ENCODE measurements at places on chromosomes 2 and 18. TPM values are rescaled to one million over a fixed set of nuclear protein-coding genes. Genes with fewer than 3 reads are reported as not detected.

AQP12B gene
- not detected for total RNA-seq

TXNDC2 gene
- total RNA-seq = 0.10 TPM

CENPO gene
- total RNA-seq = 51.6 TPM

HOXD13 gene
- 0.23 TPM for total RNA-seq

PFN4 gene
- total RNA-seq = 1.9 TPM

CBLN2 gene
- 0.05 TPM for total RNA-seq

YIPF4 gene
- 56.2 TPM for total RNA-seq

NT5C1B gene
- not detected for total RNA-seq

NIFK gene
- 77.9 TPM for total RNA-seq

TMEM17 gene
- total RNA-seq = 5.4 TPM

TMEM163 gene
- 0.11 TPM for total RNA-seq

ANKRD53 gene
- 0.11 TPM for total RNA-seq

ABHD3 gene
- 21.7 TPM for total RNA-seq

HPCAL1 gene
- total RNA-seq = 152 TPM

DNER gene
- 10.2 TPM for total RNA-seq

CCDC88A gene
- total RNA-seq = 24.0 TPM

THSD7B gene
- not detected for total RNA-seq

KCNJ3 gene
- total RNA-seq = not detected

UCN gene
- 1.6 TPM for total RNA-seq

FLACC1 gene
- total RNA-seq = 0.18 TPM

SLC9A4 gene
- total RNA-seq = not detected

C1GALT1C1L gene
- total RNA-seq = 1.7 TPM

EFR3B gene
- total RNA-seq = 14.7 TPM

ATP8B1 gene
- total RNA-seq = 7.9 TPM

CACNB4 gene
- total RNA-seq = 0.13 TPM

CYP27A1 gene
- total RNA-seq = 0.15 TPM

ERBB4 gene
- total RNA-seq = not detected

MFF gene
- total RNA-seq = 117 TPM

CAVIN2 gene
- 19.8 TPM for total RNA-seq

OSBPL6 gene
- 7.7 TPM for total RNA-seq

LRP2 gene
- 0.01 TPM for total RNA-seq

BOK gene
- total RNA-seq = 32.1 TPM

UGT1A5 gene
- not detected for total RNA-seq

WDR43 gene
- 76.4 TPM for total RNA-seq

RPS27A gene
- total RNA-seq = 2,600 TPM

IDH1 gene
- 91.1 TPM for total RNA-seq

SERPINB4 gene
- 0.14 TPM for total RNA-seq

COLEC11 gene
- total RNA-seq = 0.61 TPM

COL5A2 gene
- 90.5 TPM for total RNA-seq

ANKRD62 gene
- total RNA-seq = not detected

ACMSD gene
- not detected for total RNA-seq

GPR75 gene
- 1.8 TPM for total RNA-seq

GALNT14 gene
- total RNA-seq = 48.4 TPM

KLHL29 gene
- total RNA-seq = 3.7 TPM

CPO gene
- total RNA-seq = not detected

GNAL gene
- 4.4 TPM for total RNA-seq

MALL gene
- total RNA-seq = 138 TPM

FAM237A gene
- total RNA-seq = not detected

HOXD12 gene
- total RNA-seq = not detected

ERICH2 gene
- total RNA-seq = not detected

TWSG1 gene
- total RNA-seq = 19.0 TPM

AGAP1 gene
- 24.3 TPM for total RNA-seq

PHLPP1 gene
- total RNA-seq = 6.7 TPM

ESPNL gene
- 0.16 TPM for total RNA-seq

CNGA3 gene
- total RNA-seq = not detected

ATOH8 gene
- 5.3 TPM for total RNA-seq

REG1B gene
- not detected for total RNA-seq
